Naive thymus-derived CD4-positive, alpha-beta T cell (primary cell): ENCODE measurements at places on chromosomes 1 and 21. TPM values are rescaled to one million over a fixed set of nuclear protein-coding genes. Genes with fewer than 3 reads are reported as not detected.

The IQGAP3 gene
- polyA plus RNA-seq, result not detected

The DYNLT5 gene
- polyA plus RNA-seq, result not detected

The CCDC185 gene
- polyA plus RNA-seq, result not detected

The CELA3B gene
- not detected for polyA plus RNA-seq

The CHI3L1 gene
- polyA plus RNA-seq, result not detected

DNA sequence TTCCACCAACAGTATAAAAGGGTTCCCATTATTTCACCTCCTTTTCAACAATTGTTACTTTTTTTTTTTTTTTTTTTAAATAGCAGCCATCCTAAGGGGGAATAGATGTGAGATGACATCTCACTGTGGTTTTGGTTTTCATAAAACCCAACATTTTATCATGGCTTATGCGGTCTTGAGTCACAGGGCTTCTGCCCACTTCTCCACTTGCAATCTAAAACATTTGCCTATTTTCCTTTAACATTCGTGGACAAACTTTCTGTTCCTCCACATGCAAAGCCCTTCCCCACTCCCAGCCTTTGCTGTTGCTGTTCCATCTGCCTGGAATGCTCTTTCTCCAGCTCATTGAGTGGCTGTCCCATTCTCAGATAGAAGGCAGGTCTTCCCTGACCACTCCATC lies 239.7 kb upstream of the KCNK2 start:
- no peak overlapping the region for H3K27ac ChIP-seq
- no peak overlapping the region for H3K4me3 ChIP-seq
- H3K4me1 ChIP-seq, result no peaks in the 10 kb centered on the region
- no peaks in the 10 kb centered on the region for H3K36me3 ChIP-seq
- DNase-seq, result no peak

DNA sequence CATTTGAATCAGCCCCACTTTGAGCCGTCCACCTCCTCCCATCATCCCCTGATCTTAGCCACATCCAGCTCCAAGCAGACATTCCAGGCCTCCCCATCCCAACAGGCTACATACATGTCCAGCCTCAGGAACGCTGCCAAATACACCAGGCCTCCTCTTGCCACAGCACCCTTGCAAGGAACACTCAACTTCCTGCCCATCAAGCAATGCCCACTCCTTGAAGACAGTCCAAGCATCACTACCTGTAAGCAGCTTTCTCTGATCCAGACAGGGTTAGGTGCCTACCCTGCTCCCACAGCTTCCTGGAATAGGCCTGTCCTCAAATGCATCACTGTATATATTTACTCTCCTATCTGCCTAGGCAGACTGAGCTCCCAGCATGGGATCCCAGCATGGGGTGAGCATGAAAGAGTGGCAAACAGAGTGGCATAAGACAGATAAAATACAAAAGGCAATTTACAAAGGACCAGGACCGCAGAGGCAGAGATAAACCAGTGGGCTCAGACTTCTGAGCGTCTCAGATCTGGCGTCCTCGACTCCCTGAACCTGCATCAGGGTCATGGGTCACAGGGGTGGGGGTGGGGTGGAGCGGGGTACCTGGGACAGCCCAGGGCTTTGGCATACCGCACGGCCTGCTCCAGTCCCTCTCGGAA lies 816 bp downstream of the HYI start:
- DNase-seq, result no peak
- H3K4me3 ChIP-seq, result peak overlapping the region; percentile 27
- H3K27me3 ChIP-seq, result no peaks in the 10 kb centered on the region
- no peaks in the 10 kb centered on the region for H3K36me3 ChIP-seq
- peak overlapping the region; percentile 70 for H3K27ac ChIP-seq

GRCh38 chr1:226778657-226779058 lies 39.6 kb upstream of the ITPKB start:
- H3K36me3 ChIP-seq, result no peaks in the 10 kb centered on the region
- no peaks in the 10 kb centered on the region for H3K4me1 ChIP-seq
- no peak overlapping the region for H3K4me3 ChIP-seq
- no peaks in the 10 kb centered on the region for H3K27me3 ChIP-seq
- no peak overlapping the region for H3K27ac ChIP-seq

- no peak overlapping the region for H3K4me3 ChIP-seq
- no peaks in the 10 kb centered on the region for H3K36me3 ChIP-seq
- H3K4me1 ChIP-seq, result no peaks in the 10 kb centered on the region
- H3K27me3 ChIP-seq, result no peaks in the 10 kb centered on the region
Observed at GRCh38 chr1:184878002-184878401, 96.3 kb downstream of the NIBAN1 start.

- no peak for DNase-seq
- H3K36me3 ChIP-seq, result no peaks in the 10 kb centered on the region
- no peak overlapping the region for H3K27ac ChIP-seq
- H3K4me1 ChIP-seq, result no peaks in the 10 kb centered on the region
Observed at GRCh38 chr1:82158981-82159380, 358.2 kb downstream of the ADGRL2 start.

DNA sequence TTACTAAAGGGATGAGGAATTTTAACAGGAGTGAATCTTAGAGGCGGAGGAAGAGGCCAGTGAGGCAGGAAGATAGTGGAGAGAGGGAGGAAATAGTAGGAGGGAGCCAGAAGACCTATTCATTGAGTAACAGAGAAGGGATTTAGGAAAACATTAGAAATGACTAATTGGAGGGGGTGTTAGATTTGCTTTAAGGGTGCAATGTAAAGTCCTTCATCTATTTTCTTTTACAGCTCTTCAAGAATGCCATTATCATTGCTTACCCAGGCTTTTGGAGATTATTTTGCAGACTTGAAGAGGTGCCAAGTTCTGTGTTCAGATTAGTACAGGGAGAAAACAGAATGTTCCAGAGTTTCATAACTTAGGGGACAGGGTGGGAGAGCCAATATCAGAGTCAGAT lies 33.8 kb downstream of the OR10J1 start:
- DNase-seq, result no peak
- H3K36me3 ChIP-seq, result no peaks in the 10 kb centered on the region
- H3K27ac ChIP-seq, result no peak overlapping the region
- H3K27me3 ChIP-seq, result no peaks in the 10 kb centered on the region

DNA sequence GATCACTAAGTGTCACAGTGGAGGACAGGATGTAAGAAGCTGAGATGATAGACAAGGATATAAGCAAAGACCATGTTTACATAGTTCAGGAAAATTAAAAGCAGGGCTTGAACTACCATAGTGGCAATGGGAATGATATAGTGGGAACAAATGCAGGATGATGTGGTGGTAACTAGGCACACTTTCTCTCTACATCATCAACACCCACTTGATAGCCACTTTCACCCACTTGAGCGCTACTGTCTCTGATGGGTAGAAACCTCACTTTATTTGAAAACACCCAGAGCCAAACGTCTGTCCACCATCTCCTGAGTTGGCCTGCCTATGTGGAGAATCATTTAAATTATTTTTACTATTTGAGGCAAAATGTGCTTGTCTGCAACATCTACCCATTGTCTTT lies 305.0 kb upstream of the ST6GALNAC5 start:
- H3K27ac ChIP-seq, result no peak overlapping the region
- H3K4me1 ChIP-seq, result no peaks in the 10 kb centered on the region
- H3K36me3 ChIP-seq, result no peaks in the 10 kb centered on the region

GRCh38 chr21:35940074-35940927 lies 120.0 kb downstream of the SETD4 start:
- no peak for DNase-seq
- H3K36me3 ChIP-seq, result no peaks in the 10 kb centered on the region
- H3K27me3 ChIP-seq, result no peaks in the 10 kb centered on the region
- no peak overlapping the region for H3K4me3 ChIP-seq
- H3K27ac ChIP-seq, result no peak overlapping the region

DNA sequence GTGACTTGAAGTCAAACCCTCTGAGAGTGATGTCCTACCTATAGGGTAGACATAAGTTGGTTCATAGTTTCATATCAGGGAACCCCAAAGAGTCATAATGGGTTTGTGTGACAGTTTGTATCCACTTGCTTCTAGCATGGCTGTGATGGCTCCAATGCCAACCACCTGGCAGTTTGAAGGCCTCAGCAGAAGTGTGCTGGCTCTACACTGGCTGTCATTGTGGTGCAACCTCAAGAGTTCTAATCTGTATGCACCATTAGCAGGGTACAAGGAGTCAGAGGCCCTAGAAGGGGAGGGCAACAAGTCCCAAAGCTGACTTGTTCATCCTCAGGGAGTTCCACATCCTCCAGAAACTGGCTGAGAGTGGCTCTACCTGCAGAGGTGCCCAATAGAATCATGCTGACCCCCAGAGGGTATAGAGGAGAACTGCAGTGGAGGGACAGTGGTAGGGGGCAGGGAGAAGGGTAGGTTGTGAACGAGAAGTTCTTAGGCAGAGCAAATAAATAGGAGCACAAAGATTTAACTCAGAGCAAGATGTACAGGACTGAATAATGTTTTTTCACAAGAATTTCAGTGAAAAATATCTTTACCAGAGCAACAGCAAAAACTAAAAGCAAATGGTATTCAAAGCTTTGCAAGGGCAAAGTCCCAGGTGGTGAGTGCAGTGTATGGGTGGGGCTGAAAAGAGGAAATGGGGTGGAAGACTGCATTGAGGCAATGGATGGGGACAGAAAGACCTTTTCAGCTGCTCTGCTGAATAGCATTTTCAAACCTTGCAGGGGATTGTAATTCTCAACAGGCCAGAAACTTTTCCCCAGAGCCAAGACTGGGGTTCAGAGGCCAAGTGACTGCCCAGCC lies 3.2 kb downstream of the FCRL2 start:
- no peaks in the 10 kb centered on the region for H3K36me3 ChIP-seq
- no peak overlapping the region for H3K4me3 ChIP-seq
- H3K4me1 ChIP-seq, result no peaks in the 10 kb centered on the region
- no peak for DNase-seq
